ENCODE measurements at places on chromosomes 16 and 17.

DNA sequence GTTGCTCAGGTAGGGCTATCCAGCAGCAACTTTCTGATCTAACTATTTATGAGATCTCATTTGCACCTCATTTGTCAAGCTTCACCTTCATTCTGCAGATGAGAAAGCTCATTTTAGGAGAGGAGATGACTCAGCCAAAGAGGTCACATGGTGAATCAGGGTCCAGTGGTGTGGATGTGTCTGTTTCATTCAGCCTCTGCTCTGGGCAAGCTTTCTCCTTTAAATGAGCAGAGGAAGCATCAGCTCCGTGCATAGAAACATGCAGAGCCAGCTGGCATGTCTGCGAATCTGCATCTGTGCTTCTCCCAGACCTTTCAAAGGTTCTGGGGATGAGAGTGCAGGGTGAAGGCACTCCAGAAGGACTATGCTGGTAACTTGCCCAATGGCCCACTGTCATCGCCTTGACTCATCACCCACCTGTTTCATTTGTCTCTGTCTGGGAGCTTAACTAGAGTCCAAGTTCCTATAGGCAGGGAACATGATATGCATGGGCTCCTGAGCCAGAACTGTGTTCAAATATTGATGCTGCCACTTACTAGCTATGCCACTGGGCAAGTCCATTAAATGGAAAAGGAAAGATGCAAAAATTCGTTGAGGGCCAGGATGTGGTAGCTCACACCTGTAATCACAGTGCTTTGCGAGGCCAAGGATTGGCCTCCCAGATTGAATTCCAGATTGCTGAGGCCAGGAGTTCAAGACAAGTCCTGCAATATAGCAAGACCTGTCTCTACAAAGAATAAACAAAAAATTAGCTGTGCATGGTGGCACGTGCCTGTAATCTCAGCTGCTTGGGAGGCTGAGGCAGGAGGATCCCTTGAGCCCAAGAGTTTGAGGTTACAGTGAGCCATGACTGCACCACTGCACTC, 67.1 kb upstream of the NLK start:
- DNase-seq: no peak

GRCh38 chr17:6011206-6011605, 59.0 kb upstream of the WSCD1 start:
- no peak for DNase-seq

- DNase-seq: peak; percentile 81
Observed at GRCh38 chr16:30949650-30950515, 1.0 kb downstream of the ORAI3 start.

- no peak for DNase-seq
Observed at GRCh38 chr16:2040787-2041522, 6.7 kb downstream of the NTHL1 start.

DNA sequence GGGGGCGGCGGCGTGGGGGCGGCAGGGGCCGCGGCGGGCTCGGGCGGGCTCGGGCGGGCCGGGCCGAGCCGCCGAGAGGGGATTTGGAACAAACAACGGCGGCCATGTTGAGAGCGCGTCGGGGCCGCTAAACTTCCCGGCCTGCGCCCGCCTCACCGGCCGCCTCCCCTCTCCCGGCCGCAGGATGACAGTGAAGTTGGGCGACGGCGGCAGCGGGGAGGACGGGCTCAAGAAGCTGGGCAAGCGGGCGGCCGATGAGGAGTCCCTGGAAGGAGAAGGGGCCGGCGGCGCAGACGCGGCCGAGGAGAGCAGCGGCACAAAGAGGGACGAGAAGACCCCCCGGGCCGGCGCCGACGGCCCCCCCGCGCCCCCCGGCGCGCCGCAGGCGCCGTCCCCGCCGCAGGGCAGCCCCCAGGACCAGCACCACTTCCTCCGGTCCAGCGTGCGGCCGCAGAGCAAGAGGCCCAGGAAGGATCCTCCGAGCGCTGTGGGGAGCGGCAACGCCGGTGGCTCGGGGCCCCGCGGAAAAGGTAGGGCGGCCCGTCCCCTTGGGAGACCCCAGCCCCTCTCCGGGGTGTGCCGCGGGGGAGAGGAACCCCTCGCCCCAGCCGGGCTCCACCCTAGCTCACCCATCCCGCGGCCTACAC, 2.4 kb downstream of the CRAMP1 start:
- peak; percentile 4 for DNase-seq

- DNase-seq: peak; percentile 55
Observed at GRCh38 chr16:8868416-8869211, at the start of gene CARHSP1. Gene CARHSP1 (minus strand): TSS chr16:8869006. CDS start chr16:8859328, 9,678 bp downstream.
